ENCODE measurements at places on chromosomes 5 and 9.

GRCh38 chr9:131982671-131983239, 96.9 kb downstream of the MED27 start:
- no peak for DNase-seq

DNA sequence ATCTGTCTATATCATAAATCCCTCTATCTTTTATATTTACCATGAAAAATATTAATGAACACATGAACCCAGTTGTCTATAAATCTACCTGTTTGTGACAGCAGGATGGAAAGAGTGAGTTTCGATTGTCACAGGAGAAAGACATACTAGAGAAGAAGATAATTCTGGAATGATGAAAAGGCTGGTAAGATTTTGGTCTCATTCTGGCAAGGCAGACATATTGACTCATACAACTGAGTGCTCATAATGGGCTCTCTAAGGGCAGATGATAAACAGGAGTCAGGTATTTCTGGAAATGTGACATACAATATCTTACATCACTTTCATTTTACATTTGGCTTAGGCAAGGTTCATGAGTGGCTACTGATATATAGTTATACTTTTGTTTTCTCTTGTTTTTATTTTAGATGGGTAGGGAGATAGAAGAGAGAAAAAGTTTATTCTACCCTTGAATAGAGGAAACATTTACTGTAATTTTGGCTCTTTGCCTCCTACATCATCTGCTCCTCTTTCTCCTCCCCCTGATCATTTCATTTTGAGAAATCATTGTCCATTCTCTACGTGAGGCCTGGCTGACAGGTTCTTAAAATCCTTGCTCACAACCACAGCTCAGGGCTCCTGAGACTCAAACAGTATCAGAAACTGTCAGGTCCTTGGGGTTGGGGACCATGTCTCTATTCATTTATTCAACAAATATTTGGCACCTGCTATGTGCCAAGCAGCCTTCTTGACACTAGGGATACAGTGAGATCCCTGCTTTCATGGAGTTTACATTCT, 14.4 kb downstream of the ELOVL7 start:
- no peak for DNase-seq

DNA sequence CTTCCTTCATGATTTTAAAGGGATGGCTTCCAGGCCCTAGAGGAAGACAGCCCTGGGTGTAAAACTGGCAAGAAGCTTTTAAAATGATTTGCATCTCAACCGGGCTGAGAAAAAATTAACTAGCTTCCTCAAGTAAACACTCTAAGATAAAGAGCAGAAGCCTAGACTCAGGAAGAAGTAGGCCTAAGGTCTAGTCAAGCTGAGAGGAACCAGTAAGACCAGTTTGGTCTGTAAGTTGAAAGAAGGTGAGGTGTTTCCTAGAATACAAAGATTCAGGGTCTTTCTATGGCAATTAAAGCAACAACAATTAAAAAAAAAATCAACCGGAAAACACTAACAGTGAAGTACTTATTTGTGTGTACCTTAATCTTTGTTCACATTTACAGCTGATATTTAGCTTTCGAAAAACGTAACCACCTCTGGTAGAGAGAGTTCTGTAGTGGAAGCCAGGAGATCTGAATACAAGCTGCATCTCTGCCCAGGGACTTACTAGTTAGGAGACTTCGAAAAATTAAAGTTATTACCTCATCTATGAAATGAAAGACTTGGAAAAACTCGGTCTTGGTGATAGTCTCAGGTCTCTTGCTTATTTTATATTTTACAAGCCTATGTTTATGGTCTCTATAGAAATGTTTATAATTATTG, 75.7 kb downstream of the TUSC1 start:
- no peak for DNase-seq

GRCh38 chr5:124371111-124371706, 375.2 kb downstream of the ZNF608 start:
- no peak for DNase-seq

DNA sequence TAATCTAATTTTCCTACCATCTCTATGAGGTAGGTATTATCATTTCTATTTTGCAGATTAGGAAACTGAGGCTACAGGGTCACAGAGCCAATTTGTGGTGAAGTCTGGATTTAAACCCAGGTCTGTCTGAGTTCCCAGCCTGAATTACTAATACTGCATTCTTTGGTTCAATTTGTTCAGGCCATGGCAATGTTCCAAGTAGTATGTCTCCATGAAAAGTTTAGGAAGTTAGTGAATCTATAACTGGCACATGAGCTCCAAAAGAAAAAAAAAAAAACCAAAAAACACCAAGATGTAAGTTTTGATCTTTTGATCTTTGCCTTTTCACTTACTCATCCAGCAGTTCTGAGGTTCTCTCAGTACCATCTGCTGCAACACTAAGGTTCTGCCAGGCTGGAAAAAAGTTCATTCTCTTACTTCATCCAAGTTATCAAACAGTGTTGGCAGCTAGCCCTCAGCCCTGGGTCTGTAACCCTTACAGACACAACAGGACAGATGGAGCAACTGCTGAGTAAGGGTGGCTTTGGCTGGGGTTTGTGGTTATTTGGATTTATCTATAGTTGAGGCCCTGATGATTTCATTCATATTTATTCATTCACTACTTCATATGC, 4.4 kb upstream of the TMEM268 start:
- no peak for DNase-seq

DNA sequence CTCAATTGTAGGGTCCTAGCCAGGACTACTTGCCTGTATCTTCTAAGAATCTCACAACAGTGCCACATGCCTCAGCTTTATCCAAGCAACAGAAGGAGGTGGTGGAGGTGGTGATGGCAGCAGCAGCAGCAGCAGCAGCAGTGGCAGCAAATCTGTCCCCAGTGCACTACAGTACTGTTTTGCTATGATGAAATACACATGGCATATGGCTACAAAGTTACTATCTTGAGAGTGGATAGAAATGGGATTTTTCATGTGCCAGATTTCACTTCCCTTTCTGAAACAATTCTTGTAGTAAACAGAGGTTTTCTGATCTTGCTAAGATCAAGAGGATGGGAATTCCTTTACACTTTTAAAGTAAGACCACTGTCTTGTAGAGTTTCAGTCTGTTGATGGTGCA, 8.1 kb upstream of the CYSTM1 start:
- no peak for DNase-seq

GRCh38 chr5:94761786-94762185, 143.3 kb downstream of the SLF1 start:
- no peak for DNase-seq

GRCh38 chr9:36214571-36214970, 23.9 kb downstream of the CLTA start:
- DNase-seq, result no peak

- DNase-seq, result no peak
Measured at GRCh38 chr9:120846251-120846889, 3.6 kb upstream of the PSMD5 start.

DNA sequence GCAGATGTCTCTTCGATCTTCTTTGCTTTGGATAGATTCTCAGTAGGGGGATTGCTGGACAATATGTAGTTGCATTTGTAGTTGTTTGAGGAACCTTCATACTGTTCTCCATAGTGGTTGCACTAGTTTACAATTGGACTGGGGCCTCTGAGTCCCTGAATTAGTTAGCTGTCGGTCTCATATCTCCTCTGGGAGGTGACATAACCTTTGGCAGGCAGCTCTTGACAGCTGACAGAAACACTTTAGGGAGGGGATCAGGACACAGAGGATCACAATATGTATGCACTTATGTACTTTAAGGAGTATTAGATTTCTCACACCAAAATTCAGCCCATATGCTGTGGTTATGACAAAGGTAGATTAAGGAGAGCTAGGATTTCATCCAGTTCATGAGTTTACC, 1279.9 kb upstream of the DMAC1 start:
- DNase-seq, result no peak

DNA sequence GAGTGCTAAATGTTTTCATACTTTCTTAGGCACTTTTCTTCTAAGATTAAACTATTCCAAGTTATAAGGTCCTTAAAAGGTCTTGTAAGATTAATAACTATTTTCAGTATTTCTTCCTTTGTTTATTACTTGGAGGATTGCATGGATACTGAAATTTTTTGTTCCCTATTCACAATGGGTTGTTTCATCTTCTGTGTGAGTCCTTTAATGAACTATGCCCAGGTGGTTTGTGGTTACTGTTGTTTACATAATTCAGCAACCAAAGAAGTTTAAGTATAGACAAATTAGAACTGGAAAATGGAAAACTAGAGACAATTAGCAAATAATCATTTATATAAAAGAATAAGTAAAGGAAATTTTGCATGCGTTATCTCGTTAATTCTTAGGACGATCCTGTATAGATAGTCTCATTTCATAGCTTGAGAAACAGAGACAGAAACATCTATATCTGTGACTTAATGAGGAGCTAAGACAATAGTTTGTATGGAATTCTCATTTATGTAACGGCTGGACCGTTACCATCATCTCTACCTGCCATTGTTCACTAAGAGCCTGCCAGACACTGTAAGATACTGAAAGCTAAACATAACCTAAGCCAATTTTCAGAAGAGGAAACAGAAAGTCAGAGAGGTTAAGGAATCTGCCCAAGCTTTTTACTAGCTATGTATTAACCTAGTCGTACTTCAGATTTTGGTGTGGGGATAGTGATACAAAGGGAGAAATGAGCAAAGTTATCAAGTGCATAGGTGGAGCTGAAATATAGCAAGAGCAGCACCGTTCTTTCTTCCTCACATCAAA, 148.2 kb downstream of the PAM start:
- DNase-seq, result no peak

DNA sequence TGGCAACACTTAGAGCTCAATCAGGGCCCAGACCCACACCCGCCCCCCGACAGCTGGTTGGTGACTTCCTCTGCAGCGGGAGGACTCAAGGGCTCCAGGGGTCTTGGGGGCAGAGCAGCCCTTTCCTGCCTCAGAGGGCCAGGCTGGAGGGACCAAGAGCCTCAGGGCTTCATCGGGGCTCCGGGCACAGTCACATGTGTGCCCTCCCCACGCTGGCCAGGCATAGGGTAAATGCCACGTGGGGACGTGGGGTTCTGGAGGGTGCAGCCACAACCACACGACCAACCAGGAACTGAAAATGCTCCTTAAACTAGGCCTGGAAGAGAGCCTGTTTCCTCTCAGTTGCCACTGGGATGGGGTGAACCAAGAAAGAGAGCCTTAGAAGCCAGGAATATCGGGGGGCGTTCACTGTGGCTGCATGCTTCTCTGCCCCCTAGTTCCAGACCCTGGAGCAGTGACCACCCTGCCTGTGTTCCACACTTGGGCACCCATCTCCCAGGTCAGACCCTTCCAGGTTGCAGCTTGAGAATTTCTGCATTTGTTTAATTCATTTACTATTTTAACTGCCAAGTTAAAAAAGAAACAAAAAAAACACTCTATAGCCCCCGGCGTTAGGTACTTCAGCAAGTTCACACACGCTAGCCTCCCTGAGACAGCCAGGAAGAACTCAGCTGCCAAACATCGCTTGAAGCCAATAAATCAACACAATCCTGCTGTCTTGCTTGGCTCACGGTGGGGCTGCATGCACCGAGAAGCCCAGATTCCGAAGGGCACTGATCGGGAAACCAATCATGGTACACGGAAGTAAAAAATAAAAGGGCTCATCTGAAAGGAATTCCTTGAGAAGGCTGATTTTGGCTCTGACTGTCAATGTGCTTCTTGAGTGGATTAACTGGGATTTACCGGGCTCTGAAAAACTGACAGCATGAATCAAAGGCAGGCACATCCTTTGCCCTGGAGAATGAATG, 56.1 kb upstream of the PHYKPL start:
- DNase-seq, result no peak

GRCh38 chr5:1005904-1006655, 2.5 kb upstream of the NKD2 start:
- DNase-seq, result no peak

DNA sequence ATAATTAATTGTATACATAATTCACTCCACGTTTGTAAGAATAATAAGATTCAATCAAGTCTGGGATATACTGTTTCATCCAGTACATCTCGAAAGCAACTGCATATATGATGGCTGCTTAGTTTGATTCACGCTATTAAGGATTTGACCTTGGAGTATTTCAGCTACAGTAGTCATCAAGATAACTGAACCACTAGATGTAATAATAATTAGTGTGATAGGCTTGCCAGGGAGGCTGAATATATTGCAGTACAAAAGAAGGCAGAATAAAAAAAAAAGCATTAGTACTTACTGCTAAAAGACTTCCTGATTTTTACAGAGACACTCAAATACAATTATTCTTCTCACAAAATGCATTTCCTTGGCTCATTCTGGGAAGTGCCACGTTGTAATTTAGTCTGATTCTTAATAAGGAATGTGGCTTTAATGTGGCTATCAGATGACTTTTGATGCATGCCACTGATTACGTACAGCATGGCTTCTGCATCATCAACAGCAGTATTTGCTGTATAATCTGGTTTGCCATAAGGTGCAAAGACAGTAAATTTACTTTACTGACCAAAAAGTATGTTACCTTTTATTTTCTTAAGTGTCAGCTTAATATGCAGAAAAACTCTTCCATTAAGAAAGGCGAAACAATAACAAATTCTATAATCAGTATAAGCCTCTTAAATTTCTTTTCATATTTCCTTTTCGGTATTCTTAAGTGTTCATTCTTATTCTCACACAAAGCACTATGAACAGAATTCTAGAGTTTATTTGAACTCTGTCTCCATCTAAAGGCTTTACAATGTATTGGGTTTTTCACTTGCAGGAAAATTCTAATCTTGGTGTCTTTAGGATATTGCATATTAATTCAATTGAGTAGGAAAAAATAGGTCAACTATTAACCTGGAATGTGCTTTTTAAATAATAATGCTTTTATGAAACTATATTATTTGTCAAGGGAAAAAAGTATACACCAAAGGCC, 166.4 kb downstream of the SLF1 start:
- no peak for DNase-seq

DNA sequence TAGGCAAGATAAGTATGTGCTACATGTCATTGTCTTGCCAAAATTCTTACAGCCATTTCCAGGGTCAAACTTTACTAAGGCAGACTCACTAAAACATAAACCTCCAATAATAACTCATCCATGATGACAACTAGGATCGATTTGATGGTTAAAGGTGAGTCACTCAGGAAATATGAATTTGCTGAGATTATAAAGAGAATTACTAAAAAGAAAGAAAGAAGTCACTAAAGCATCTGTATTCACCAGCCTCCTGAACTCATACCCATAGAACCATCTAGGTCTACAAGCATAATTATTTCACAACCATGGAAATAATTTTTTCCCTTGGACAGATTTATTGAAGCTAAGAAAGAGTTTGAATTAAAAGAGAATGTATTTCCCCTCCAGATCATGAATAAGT, 258.6 kb downstream of the TLE1 start:
- DNase-seq, result no peak

- no peak for DNase-seq
Measured at GRCh38 chr9:99294850-99295461, 72.9 kb downstream of the SEC61B start.

DNA sequence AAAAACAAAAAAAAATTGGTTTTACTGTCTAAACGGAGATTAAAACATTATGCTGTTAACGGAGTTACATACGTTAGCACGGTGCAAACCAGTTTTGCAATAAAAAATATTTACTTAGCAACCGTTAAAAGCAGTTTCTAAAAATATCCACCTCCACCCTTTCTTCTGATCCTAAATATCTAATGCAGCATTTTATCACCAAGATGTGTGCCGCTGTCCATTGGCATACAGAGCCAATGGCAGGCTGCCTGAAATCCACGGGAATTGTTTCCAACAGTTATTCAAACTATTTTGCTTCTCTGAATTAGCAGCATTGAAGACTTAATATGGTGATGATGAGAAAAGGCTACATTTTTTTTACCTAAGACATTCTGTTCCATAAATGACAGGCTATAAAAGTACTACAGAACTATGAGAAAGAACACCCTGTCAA, 61.6 kb downstream of the CSNK1A1 start:
- no peak for DNase-seq

All from activated gamma-delta T cell treated with Interleukin-2 at 50 U/mL for 16 hours (primary cell).